HS-5 (cell line): ENCODE measurements at places on chromosomes 6 and 20.

DNA sequence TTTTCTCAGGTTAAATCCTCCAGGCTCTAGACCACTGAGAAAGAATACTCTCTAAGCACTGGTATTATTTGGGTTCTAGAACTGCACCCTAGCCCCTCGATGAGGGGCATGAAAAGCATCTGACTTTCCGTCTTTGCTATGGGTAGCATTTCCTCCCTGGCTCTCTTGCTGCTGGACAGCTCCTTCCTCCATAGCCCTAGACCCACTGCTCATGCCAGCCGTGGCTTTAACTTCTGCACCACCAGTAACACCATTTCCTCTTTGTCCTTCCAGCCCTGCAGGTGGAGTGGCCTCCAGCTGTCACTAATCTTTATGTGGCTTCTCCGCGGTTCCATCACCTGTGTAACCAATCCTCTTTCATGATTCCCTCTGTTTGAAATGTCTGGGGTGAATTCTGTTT, 194.9 kb downstream of the SCP2D1 start:
- no peak for DNase-seq

DNA sequence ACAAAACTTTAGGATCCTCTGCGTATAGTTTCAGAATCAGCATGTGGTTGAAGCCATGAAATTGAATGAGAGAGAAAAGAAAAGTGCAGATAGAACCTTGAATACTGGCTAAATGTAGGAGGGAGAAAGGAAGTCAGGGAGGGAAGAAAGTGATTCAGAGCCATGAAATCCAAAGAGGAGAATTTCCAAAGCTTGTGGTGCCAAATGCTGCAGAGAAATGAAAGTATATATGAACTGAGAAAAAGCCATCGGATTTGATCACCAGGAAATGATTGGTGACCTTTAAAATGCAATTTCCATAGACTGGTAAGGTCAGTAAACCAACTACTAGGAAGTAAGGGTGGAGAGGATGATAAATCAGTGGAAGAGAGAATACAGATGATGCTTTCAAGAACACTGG, 142.3 kb downstream of the TFAP2A start:
- DNase-seq = peak; percentile 49

GRCh38 chr6:53048431-53049195, 16.6 kb upstream of the FBXO9 start:
- DNase-seq = peak; percentile 71

GRCh38 chr6:106870069-106870468, 104.5 kb downstream of the CD24 start:
- peak; percentile 83 for DNase-seq

GRCh38 chr6:3776881-3777507, 25.5 kb upstream of the PXDC1 start:
- no peak for DNase-seq

DNA sequence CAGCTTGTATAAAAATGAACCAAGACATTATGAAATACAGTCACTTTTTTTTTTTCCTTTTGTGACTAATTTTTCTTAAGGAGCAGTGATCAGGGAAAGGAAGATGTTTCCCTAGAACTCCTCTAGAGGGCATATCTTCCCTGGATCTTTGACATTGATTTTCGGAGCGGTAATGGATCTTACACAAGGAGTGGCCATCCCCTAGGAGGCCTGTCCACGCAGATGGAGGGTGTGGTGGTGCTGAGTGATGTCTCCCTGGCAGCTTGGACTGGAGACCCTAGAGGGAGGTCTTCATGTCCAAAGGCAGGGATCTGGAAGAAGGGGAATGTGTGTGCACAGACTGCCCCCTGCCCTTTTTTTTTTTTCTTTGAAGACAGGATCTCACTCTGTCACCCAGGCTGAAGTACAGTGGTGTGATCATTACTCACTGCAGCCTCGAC, 7.0 kb upstream of the KIFC1 start:
- peak; percentile 35 for DNase-seq

- no peak for DNase-seq
Measured at GRCh38 chr20:53712212-53712977, 118.8 kb upstream of the ZNF217 start.

GRCh38 chr6:21769405-21769861, 175.9 kb downstream of the SOX4 start:
- DNase-seq = peak; percentile 56

DNA sequence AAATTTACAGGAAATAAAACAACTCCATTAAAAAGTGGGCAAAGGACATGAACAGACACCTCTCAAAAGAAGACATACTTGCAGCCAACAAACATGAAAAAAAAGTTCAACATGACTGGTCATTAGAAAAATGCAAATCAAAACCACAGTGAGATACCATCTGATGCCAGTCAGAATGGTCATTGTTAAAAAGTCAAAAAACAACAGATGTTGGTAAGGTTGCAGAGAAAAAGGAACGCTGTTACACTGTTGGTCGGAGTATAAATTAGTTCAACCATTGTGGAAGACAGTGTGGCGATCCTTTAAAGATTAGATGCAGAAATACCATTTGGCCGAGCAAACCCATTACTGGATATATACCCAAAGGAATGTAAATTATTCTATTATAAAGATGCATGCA, 858.0 kb upstream of the FLRT3 start:
- peak; percentile 11 for DNase-seq

DNA sequence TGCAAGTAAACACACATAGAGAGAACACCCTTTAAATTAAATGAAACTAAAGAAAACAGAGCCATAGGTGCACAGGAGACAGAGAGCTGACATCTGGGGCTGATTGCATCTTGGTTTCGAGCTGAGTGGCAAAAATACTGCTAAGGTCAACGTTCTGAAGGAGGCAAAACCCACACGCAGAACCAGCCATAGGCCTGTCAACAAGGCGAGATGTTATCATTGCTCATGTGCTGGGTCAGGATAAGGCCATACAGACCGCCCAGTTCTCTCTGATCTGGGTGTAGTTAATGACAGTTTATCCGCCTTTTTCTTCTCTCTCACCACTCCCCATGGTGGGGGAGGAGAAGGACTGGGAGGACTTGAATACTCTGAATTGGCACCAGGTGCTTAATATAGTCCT, 4.5 kb upstream of the FAM110A start:
- DNase-seq = no peak

DNA sequence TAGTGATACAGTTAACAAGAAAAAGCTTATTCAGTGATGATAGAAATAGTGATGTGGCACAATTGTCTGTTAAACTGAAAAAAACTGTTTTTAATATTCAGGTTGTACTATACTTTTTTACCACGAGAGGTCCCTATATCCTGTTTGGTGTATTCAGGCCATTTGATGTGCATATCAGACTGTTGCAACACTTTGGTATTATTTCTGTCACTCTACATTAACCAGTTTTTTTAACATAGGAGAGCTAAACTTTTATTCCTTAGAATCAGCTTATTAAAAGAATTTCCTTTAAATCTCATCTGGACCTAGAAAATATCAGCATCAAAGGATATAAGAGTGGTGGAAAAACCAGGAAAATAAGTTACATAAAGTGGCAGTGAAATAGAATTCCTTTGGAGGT, 36.8 kb downstream of the TSPYL4 start:
- no peak for DNase-seq

DNA sequence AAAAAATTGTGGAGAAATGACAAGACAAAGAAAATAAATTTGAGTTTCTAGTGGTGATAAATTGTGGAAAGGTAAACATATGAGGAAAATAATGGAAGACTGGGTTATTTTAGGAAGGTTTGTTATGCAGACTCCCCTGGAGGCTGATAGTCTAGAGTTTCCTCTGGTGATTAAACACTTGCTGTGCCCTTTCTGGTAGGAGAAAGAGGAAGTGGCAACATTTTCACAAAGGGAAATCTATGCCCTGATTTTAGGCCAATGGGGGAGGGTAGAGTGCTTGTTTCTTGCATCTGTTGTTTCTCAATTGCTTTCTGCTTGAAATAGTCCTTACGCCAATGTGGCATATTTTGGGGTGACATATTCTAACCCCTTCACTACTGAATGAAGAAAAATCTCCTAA, 129.1 kb upstream of the DOK5 start:
- no peak for DNase-seq

GRCh38 chr20:41935259-41935791, 317.1 kb upstream of the CHD6 start:
- DNase-seq = no peak

- DNase-seq = no peak
Measured at GRCh38 chr6:45610832-45611231, 233.1 kb upstream of the SUPT3H start.

- DNase-seq = no peak
Measured at GRCh38 chr6:125906158-125906998, 50.2 kb upstream of the HINT3 start.

GRCh38 chr6:165580136-165580535, 82.9 kb downstream of the PDE10A start:
- DNase-seq = no peak

DNA sequence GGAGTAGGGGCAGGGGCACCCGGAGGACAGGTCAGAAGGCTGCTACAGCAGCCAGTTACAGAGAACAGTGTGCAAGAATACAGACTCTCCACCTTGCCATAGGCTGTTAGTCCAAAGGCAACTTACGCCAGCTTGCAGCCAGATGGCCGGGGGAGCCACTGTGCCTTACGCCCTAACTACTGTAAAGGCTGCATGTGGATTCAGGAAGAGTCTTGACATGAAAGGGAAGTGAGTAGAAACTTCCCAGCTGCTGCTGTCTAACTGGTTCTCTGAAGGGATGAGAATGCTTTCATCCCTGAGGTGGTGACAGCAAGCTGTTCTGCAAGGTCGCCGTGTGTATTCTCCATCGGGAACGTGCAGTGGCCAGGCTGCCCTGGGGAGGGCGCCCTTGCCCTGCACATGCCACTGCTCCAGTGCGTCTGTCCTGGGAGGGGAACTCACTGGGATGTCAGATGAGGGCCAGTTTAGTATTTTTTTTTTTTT, 46.1 kb downstream of the LYRM4 start:
- no peak for DNase-seq

GRCh38 chr20:4181956-4182945, 166.9 kb upstream of the RNF24 start:
- no peak for DNase-seq

- DNase-seq = peak; percentile 63
Measured at GRCh38 chr20:32354592-32355416, 3.3 kb upstream of the ASXL1 start.

- no peak for DNase-seq
Measured at GRCh38 chr6:137471986-137472385, 22.2 kb downstream of the OLIG3 start.

- no peak for DNase-seq
Measured at GRCh38 chr6:56043076-56043475, 167.7 kb upstream of the BMP5 start.

- no peak for DNase-seq
Measured at GRCh38 chr6:147226163-147226724, 22.0 kb downstream of the STXBP5 start.

DNA sequence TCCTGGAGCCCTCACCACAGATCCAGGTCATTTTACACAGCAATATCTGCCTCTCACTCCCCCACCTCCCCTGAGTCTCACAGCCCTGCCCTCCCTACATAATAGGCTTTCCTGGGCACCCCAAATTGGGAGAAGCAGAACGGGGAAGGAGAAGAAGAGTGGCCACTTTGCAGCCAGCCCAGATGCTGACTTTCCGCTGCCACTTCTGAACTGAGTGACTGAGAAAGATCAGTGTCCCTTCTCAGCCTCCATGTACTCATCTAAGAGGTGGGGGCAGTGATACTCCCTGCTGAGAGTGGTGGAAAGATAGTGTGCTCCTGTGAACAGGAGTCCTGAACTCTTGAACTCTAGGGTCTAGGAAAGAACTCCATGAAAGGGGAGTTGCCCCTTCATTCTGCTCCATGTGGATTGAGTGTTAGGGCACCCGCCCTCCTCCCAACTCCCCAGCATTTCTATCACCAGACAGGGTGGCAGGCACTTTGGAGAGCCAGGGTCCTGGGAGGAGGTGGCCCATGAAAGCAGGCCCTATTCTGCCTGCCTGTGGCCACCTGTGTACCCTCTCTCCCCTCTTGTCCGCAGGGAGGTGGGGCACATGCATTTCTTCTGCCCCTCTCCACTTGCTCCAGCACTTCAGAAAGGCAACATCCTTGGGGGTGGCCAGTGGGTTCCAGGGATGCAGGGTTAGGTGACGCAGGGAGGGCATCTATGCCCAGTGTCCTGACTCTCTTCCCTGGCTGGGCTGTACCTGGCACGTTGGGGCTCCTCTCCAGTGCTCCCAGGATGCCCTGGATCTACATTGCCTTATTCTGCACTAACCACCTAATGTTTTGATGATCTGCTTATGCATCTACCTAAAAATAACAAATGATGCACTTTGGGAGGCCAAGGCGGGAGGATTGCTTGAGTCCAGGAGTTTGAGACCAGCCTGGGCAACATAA, 38.3 kb upstream of the MRPS18A start:
- DNase-seq = no peak

DNA sequence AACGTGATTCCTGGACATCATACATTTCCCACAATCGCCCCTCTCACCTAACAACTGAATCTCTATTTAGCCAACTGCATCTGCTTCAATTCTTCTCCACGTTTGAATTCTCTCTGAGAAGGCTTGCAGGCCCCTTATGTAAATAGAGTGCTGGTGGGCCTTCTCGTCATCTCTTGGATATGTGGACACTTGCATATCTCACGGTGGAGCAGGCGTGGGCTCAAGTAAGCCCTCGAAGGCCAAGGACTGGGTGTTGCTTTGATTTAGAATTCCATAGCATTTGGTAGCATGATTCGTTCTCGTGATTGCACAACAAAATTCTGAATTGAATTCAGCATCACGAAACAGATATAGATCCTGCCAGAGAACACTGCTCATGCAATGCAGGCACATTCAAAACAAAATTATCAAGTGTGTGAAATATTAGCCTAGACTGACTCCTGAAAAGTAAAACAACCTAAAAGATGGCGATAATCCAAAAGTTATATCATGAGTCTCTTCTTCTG, 613.6 kb downstream of the TFAP2A start:
- DNase-seq = no peak

DNA sequence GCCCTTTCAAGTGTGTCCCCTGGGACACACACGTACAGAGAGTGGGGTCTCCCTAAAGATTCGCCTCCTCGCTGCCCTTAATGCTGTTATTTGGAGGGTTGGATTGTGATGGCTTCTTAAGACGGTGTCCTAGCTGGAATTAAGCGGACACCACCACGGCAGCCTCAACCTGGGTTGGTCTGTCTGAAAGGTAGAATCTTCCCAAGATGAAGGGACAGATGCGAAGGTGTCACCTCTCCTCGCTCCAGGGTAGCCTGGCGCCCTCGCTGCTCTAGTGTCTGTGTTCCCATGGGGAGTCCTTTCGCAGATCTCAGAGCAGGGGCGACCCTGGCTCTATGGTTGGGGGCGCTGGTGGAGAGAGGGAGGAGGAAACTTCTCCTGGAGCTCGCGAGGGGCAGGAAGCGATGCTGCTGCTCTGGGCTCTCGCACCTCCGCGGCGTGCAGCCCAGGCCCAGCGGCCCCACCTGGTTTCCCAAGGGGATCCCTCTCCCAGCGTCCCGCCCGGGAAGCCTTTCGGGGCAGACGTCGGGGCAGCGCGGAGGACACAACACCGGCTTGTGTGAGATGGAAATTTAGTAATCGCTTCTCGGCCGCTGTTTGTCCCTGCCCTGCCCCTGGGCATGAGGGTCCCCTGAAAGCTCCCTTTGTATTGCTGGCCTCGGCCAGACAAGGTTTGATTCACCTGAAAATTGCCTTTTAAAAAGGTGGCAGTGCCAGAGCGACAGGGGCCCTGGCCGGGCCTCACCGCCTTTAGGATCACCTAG, 1.7 kb downstream of the RSPO3 start:
- no peak for DNase-seq

- DNase-seq = no peak
Measured at GRCh38 chr6:144659202-144660182, 374.4 kb downstream of the UTRN start.
